ENCODE measurements at places on chromosomes 2 and 18.

GRCh38 chr18:8367217-8367988 lies 241.8 kb upstream of the RAB12 start:
- no peak for DNase-seq

- DNase-seq = no peak
These were observed 11.0 kb downstream of the LINC00305 start for GRCh38 chr18:64137914-64138313.

DNA sequence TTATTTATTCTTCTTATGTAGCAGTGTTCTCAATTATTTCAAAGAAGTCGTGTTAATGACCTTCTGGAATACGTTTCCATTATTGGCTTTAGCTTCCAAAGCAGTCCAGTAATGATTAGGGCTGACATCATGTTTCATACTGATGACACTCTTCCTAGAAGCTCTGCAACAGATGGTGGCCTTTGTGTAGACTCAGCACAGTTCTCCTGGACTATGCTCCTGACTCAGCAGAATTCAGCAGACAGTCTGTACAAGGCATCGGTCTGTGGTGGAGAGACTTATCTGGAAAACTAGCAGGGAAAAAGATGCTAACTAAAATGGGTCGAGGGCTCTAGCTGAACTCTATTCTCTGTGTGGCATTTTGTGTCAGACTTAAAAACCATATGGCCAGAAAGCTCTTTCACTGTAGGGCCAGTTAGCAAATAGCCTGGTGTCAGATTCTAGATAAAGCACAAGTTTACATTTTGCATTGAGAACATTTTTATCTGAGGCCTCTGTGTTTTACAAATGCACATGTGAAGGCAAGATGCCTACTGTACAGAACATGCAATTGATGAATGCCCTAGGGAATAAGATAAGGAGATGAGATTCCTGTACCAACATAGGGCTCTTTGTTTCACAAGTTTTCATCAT lies 35.1 kb downstream of the GULP1 start:
- DNase-seq = no peak

- DNase-seq = no peak
These were observed 124.7 kb downstream of the ICOS start for GRCh38 chr2:204061241-204061640.

DNA sequence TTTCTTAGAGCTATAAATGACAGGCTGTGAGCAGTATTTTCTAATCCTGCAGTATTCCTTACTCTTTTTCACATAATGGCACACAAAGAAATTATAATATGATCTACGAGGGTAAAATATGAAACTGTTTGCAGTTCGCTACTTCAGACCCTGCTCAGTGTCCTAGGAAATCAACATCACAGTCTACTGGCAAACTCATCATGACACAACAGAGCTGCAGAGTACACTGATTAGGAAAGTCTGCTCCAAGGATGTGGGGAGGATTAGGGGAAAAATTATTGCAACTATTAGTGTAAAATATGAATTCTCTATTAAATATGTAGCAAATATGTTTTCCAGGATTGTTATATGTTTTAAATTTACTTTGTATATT lies 149.2 kb upstream of the REG3G start:
- no peak for DNase-seq

- no peak for DNase-seq
These were observed 15.8 kb upstream of the HES6 start for GRCh38 chr2:238255636-238256035.

DNA sequence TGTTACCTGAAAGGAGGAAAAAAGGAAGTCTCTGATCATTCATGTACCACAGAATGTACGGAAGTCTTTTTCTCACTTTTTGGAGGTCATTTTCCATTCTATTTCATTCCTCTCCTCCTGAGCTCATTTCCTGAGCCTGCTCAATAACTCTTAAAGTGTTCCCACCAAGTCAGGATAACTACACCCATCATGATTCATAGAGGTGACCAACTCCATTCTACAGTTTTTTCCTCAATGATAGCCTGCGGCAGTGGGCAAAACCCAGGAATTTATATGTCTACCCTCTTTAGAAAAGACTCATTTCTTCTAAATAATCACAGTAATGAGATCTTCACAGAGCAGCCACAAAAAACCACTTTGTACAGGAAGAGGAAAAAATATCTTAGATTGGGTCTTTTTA lies 372.5 kb downstream of the RBM43 start:
- peak; percentile 15 for DNase-seq

GRCh38 chr2:205138735-205139134 lies 543.6 kb upstream of the NRP2 start:
- no peak for DNase-seq

GRCh38 chr18:44786688-44787087 lies 106.0 kb downstream of the SETBP1 start:
- DNase-seq = no peak

DNA sequence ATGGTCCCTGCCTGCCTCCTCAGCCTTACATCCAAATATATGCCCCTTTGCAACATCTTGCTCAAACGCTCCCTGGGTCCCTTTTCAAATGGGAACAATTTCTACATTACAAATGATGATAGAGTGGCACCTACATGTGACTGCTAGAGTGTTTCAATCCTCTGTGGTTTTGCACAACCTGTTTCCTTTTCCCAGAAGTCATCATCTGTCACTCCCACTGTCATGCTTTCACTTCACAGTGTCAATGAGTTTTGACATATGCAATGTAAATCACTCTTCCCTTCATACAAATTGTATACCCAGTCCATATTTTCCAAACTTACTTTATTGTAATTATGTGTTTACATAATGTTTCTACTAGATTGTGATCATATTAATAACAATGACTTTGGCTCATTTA lies 887.3 kb downstream of the TDRD15 start:
- DNase-seq = no peak

DNA sequence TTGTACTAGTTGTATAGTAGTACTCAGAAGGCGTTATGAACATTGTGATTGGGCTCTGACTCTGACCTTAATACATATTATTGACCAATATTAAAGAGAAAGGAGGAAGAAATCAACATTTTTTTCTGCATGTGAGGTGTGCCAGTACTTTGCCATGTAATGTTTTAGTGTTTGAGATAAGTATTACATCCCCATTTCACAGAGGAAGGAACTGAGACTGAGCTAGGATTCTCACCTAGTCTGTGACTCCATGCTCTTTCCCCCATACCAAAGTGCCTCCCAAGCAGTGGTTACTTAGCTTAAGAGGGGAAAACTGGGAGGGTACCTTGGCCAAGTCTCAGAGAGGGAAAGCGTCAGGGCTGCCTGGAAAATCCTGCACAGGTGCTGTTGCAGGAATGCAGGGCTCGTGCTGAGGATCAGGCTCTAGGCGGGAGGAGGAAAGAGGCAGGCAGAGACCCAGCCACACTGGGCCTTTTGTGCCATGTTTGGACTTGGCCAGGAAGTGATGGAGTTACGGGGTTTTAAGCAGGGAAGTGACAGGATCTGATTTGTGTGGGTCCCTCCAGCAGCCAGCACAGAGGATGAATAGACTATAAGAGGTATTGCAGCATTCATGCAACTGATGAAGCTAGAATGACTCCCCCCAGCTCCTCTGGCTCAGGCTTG lies 1.7 kb downstream of the PNKD start:
- no peak for DNase-seq

- no peak for DNase-seq
These were observed 155.3 kb upstream of the TWIST2 start for GRCh38 chr2:238692562-238692961.

DNA sequence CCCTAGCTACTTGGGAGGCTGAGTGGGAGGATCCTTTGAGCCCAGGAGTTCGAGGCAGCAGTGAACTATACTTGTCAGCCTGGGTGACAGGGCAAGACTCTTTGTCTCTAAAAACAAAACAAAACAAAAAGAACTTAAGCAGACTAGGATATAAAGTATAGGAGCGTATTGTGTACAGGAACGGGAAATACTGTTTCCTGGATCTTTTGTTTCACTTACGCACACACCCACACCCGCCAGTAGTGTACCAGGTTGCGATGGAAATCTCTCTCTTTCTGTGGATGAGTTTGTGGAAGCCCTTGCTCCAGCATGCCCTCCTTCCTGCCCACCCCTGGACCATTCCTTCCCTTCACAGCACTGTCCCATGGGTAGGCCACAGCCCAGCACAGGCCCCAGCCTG lies 136.3 kb downstream of the RPIA start:
- no peak for DNase-seq

DNA sequence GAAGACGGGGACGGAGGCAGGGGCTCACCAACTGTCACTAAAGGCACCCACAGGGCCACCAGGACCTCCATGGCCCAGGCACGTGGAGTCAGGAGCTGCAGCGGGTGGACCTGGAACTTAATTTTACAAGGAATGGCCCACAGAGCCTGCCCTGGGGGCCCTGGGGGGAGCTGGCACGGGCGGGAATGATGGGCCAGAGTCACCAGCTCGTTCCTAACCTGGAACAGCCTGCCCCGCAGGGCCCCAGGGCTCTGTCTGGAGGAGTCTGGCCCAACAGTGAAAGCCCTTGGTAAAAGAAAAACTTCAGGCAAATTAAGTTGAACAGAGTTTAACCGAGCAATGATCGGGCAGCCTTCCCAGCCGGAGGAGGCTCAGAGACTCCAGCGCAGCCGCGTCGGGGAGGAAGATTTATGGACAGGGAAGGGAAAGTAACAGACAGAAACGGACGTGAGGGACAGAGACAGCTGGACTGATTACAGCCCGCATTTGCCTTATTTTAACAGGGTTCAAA lies 118.4 kb upstream of the TMEM18 start:
- DNase-seq = no peak

- no peak for DNase-seq
These were observed 31.6 kb upstream of the TPO start for GRCh38 chr2:1381644-1382043.

- no peak for DNase-seq
These were observed 16.7 kb downstream of the POMC start for GRCh38 chr2:25151718-25152117.

DNA sequence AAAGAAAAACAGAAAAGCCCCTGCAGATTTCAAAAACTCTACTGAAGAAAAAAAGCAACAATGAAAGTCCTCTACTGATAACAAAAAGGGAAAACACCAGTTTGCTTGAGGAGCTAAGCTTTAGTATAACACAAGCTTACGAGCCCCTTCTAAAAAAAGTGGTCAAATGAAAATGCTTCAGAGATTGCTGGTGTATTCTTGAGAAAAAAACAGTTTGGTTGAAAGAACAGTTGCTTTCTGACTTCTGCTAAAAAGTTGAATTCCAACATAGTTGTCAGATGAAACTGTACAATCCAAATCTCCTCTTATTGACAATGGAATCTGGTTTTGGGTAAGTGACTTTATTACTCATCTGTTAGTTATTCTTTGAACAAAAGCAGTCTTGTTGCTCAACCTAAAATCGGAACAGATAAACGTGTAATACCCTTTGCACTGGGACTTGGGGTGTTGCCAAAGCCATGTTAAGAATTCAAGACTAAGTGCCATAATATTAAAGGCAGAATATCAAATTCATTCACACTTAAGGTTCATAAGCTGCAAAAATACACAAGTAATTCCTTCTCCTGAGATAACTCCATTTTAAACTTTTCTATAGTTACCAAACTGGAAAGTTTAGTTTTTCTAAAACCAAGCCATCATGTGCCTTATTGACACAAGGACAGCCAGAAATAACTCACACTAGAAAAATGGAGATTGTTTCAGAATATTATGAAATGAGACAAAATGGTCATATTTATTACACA lies 45.3 kb upstream of the SPAG16 start:
- no peak for DNase-seq

DNA sequence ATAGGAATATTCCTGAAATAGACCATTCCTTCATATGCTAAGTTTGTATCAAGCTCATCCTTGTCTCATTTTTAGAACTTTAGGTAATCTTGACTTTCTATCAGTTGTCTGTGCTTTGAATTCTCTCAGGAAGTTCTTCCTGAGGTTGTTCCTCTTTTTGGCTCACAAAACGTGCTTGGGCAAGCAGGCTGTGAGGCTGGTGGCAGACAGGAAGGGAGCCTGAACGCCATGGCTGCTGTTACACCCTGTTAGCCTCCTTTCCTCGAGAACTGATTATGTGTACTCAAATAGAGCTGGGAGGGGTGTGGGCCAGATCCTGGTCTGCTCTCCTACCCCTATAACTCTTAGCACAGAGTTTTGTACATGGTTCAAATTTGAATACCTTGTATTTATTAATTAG lies 136.4 kb upstream of the CELF4 start:
- no peak for DNase-seq

DNA sequence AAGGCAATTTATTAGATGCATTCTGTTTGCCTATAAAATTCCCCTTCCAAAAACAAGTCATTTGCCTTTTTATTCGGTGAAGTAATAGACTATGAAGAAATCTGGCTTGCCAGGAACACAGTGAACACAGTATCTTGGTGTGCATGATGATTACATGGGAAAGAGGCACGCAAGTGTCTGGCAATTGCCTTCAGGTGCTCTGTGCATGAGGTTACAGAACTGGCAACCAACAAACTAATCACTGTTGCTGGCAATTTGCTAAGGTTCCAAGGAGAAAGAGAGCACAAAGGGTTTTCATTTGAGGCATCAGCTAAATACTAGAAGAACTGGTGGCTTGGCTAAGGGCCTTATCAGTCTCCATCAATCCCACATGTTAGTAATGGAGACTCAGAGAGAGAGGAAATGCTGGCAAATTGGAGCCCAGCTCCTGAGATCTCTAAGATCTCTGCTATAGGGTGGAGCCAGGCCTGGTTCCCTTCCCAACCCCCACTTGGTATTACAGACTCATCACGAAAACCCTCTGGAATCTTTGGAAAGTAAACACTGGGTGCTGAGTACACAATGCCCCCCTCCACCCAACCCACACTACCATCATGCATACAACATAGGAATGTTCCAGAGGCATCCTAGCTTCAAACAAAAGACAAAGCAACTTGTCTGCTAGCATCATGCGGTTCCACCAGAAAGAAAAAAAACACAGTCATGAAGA lies 10.4 kb downstream of the RNF152 start:
- no peak for DNase-seq

DNA sequence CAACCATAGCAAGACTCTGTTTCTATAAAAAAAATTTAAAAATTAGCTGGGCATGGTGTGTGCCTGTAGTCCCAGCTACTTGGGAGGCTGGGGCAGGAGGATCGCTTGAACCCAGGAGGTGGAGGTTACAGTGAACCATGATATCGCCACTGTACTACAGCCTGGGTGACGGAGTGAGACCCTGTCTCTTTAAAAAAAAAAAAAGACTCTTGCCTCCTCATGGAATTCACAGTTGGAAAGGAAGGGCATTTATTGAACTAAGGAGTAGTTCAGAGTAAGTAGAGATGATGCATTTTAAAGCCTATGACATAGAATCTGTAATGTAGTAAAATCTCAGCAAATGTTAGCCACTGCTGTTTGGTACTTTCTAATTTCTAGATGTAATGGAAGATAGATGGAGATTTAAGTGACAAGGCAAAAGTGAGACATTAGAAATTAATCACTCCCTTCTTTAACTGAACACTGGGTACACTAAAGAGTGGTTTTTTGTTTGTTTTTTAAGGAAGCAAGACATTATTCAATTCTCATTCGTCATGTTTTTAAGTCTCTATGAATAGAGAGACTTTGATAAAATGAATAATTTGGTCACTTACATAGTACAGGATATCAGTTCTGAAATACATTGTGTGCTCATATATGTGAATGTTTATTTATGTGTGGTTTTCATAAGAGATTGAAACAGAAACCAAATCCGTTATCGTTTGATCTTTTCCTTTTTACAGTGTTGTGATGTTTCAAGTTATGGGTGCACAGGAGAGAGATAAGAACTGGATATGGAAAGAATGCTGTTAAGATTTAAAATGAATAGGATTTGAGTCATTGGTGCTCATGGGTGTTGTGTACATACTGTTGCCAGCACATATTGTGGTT lies 186.1 kb upstream of the STON1 start:
- no peak for DNase-seq

Data from T1000 (cell line).